ENCODE measurements at places on chromosomes 13 and 19. TPM values are rescaled to one million over a fixed set of nuclear protein-coding genes. Genes with fewer than 3 reads are reported as not detected.

Gene TEX101
- total RNA-seq: not detected

Gene DENND1C
- not detected for total RNA-seq

Gene KASH5
- total RNA-seq: not detected

Gene IL17D
- 6.1 TPM for total RNA-seq

Gene ZNF285
- 3.6 TPM for total RNA-seq

Gene PSG1
- not detected for total RNA-seq

Gene OR4F17
- total RNA-seq: not detected

Gene FREM2
- total RNA-seq: not detected

Gene CGB7
- total RNA-seq: 0.42 TPM

Gene GRAMD1A
- total RNA-seq: 130 TPM

Gene SYT5
- total RNA-seq: 0.42 TPM

Gene GPR108
- total RNA-seq: 52.6 TPM

Gene BLOC1S3
- 17.4 TPM for total RNA-seq

Gene DACH1
- total RNA-seq: 24.0 TPM

Gene PLK5
- not detected for total RNA-seq

Gene CFAP97D2
- total RNA-seq: not detected

Gene PRR36
- not detected for total RNA-seq

Gene FCER2
- not detected for total RNA-seq

Gene FLT3
- total RNA-seq: not detected

Gene B3GNT3
- not detected for total RNA-seq

Gene CGB2
- not detected for total RNA-seq

Gene C19orf18
- 0.64 TPM for total RNA-seq

Gene BEST2
- total RNA-seq: not detected

Gene ZNF626
- total RNA-seq: 7.7 TPM

Gene KIR2DL4
- not detected for total RNA-seq

Gene ZNF787
- 31.8 TPM for total RNA-seq

Gene LILRB5
- not detected for total RNA-seq

Gene SLC1A6
- total RNA-seq: not detected

Gene CBLC
- not detected for total RNA-seq

Gene TSPAN16
- not detected for total RNA-seq

Gene PLD3
- 166 TPM for total RNA-seq

Gene ZNF208
- not detected for total RNA-seq

Gene CEACAM4
- not detected for total RNA-seq

Gene ACP7
- 0.49 TPM for total RNA-seq

Gene RPL21
- 871 TPM for total RNA-seq

Gene IZUMO2
- not detected for total RNA-seq

Gene LIM2
- not detected for total RNA-seq

Gene TNNT1
- total RNA-seq: 0.92 TPM

Gene LRRC4B
- total RNA-seq: not detected

Gene CLEC17A
- total RNA-seq: not detected

Gene ZNF439
- total RNA-seq: not detected

Gene SPTBN4
- total RNA-seq: not detected

Gene FUT1
- total RNA-seq: 5.2 TPM

Gene MAST1
- 0.13 TPM for total RNA-seq

Gene ZFP36
- total RNA-seq: 12.2 TPM

Gene PLIN5
- total RNA-seq: not detected

Gene ZFR2
- not detected for total RNA-seq

Gene ACER1
- total RNA-seq: not detected

Gene SIGLEC10
- not detected for total RNA-seq

Gene ZNF254
- total RNA-seq: 16.0 TPM

Gene F10
- total RNA-seq: not detected

Gene GPC5
- 1.7 TPM for total RNA-seq

Gene VSIG10L
- total RNA-seq: 0.62 TPM

Gene ANKLE1
- total RNA-seq: 3.1 TPM

Gene CYP4F12
- total RNA-seq: not detected

Gene LRG1
- 0.31 TPM for total RNA-seq

All from endothelial cell of umbilical vein (primary cell).